Vagina (tissue), 2 donors: ENCODE measurements at places on chromosomes 4 and X.
A peak's percentile ranks its signal among the peaks of the same experiment; 100 is the strongest.

GRCh38 chr4:186685767-186686183 lies 37.9 kb downstream of the FAT1 start:
- DNase-seq, result no peak

DNA sequence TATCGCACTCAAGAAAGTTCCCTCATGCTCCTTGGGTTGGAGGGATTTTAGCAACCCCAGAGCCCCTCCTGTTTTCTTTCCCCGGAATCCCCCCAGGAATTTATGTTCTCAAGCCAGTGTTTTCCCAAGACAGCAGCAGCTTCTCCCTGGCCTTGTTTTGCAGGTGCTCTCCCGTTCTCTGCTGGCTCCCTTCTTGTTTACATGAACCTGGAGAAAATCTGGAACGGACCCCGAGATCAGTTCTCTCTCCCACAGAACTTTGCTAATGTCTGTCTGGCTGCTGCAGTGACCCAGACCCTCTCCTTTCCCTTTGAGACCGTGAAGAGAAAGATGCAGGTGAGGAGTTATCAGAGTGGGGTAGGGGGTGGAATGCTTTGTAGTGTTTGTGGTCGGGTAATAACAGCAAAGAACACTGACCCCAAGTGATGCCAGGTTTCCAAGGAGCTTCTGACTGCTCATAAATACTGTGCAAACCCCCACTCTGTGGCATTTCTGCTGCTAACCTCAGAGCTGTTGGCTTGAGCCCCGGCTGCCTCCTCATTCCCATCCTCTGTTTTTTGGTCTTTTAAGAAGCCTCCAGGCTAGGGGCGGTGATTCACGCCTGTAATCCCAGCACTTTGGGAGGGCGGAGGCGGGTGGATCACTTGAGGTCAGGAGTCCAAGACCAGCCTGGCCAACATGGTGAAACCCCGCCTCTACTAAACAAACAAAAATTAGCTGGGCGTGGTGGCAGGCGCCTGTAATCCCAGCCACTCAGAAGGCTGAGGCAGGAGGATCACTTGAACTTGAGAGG lies 11.1 kb downstream of the SLC25A43 start:
- DNase-seq, result no peak

DNA sequence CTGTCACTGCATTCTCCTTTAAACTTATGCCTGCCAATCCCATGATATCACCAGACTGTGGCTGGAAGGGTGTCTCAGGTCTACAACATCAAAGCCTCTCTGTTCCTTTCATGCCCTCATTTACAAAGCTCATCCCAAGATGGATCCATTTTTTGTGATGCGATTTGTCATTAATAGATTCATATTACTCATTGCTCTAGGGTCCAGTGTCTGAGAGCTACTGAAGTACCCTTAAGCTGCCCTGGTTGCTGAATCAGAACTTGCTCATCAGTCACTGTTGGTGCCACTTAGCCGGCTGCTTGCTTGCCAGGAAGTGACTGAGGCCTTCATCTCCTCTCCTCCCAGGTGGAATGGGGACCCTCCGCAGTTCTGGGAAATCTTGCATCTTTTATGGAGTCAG lies 395.5 kb upstream of the BOD1L1 start:
- no peak for DNase-seq

GRCh38 chrX:132369617-132370326 lies 119.1 kb downstream of the MBNL3 start:
- DNase-seq, result no peak

DNA sequence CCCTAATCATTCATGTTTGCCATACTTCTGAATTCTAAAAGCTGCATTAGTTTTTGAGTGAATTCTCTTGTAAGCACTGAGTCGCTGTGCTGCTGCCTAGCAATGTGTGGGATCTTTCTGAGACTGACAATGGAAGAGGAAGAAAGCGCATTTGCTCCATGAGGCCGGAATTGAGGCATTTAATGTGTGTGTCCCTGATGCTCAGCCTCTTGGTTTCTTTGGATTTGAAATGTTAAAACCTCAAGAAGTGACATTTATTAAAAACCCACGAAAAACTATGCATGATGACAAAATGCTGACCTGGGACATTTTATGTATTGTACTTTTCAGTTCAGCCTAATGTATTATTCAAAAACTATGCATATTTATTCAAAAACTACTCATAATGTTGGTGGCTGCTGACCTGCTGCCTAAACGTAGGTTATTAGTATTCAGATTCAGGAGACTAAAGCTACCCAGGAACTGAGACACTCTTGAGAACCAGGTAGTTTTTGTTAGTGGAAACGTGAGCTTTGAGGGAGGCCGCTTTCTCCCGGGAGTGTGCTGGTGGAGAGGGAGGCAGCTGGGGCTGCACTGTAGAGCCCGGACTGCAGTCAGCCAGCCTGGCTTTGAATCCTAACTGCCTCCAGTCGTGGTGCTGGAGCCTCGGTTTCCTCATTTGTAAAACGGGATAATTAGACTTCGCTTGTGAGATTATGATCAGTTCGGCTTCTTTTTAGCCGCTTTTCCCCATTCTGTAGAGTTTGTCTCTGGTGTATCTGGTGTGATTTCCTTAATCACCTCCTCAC lies 11.3 kb downstream of the RGS12 start:
- DNase-seq, result no peak

DNA sequence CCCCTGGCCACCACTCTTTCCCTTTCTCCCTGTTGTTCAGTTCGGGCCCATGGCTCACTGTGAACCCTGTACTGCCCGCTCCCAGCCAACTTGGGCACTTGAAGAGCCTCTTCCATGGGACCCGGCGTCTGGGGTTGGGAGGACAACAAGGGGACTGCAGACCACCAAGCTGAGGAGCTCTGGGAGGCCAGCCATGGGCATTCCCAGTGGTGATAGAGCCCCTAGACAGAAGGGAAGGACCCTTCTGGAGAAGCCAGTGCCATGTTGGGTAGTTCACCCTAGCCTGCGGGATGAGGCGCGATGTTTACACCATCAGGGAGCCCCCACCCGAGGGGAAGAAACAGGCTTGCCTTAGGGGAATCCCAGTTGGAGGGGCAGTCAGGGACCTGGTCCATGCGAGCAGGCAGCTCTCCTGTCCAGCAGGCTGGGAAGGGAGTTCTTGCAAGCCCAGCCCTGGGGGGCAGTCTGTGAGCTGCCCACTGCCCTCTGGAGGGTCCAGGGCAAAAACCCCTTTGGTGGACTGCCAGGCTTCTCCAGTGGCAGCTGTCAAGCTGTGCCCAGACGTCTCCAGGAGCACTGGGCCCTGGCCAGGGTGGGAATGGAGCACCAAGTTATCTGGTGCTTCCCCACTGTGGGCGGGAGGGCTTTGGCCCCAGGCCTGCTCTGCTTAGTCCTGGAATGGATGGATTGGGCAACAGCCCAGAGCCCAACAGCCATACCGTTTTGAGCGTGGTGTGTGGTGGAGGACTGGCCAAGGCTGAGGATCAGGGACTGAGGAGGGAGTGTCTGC lies 23.7 kb upstream of the UBA1 start:
- peak; percentile 64 for DNase-seq

DNA sequence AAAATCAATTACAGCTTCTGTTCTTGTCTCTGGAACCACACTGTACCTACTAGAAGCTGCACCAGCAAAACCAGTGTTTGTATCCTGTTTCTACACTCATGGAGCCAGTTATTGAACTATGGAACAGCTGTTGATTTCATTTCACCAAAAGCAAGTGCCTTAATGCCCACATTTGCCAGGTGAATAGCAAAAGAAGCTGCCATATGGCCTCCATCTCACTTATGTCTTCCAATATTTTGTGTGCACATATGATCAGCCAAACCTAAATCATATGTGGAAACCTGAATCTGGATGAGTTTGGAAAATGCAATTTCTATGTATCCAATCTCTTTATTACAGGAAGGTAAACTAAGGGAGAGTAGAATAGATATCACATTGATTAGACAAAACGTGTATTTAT lies 415.8 kb upstream of the GRID2 start:
- no peak for DNase-seq

DNA sequence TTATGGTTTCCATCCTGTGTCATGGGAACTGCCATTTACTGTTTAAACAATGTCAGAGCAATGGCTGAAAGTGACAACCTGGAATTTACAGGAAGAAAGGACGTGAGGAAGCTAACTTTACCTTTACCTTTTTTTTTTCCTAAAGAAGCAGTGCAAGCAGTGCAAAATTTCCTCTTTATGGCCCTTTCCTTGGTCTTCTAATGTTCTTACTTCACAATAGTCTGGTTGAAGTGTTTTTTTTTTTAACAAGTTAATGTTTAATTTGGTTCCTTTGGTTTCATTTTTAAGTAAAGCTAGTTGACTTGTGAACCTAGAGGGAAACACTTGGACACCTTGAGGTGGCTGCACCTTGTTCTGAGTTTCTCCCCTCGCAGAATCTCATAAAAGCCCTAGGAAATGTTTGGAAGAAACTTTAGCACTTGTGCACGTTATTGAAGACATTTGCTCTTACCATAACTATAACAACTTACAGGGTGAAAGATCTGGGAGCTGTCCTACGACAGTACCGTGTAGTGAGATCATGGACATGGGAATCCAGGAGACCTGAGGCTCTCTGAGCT lies 1.8 kb downstream of the SGMS2 start:
- no peak for DNase-seq

DNA sequence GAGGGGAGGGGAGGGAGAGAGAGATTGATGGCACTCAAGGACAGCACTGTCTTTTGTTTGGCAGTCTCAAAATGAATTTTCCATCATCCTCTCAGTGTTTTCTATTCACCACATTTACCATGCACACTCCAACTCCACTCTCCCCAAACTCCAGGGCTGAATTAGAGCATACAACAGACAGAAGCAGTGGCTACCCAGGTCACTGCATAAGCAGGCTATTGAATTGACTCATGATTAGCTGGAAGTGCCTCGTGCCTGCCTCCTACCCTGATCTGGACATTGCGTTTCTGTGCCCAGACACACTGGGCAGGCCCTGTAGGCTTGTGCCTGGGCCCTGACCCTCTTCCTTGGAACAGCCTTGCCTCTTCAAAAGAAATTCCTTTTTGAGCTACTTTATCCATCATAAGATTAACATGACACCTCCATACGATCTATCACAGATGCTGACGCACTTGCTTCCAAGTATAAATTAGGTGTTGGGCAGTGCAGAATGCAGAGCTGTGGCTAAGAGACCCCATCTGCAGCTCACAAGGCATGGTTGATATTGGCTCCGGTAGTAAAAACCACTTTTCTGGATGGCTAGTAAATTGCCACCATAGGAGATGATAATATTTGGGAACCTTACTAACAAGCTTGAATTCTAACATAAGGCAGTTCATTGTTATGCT lies 752.9 kb downstream of the RPA4 start:
- DNase-seq, result no peak

DNA sequence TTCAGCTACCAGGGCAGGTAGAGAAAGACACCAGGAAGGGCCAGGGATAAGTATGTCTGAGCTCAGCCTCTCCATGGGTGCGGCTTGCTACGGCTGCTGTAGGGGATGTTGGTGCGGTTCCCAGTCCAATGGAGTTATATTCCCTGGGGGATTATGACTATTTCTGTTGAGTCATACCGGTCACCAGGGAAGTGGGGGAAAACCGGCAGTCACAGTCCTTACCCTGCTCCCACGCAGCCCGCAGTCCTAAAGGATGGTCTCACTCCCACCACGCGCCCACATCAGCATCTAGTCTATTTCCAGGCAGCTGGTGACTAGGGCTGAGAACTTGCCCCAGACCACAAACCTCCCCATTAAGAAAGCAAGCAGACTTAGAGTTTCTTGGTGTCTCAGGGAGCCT lies 191.6 kb downstream of the VEGFC start:
- no peak for DNase-seq

GRCh38 chr4:26162101-26162500 lies 158.7 kb upstream of the RBPJ start:
- DNase-seq, result no peak

GRCh38 chrX:144896323-144896722 lies 351.0 kb upstream of the SPANXN1 start:
- no peak for DNase-seq

DNA sequence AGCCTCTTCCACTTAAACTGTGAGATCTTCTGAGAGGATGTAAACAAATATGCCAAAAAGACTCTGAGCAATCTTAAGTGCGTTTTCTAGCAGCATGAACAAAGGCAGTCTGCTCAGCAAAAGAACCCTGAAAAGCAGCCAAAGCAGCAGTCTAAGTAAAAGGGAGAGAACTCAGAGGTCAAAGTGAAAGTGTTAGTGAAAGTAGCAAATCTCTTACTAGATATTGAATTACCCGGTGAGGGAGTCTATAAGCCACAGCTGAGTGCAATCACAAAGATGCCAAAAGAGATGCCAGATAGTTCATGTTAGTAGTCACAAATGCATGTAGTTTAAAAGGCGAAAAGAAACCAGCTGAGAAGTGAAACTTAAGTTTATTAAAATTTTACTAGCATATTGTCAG lies 7.9 kb upstream of the GNRHR start:
- DNase-seq, result no peak

GRCh38 chrX:153724252-153725038 lies at the start of the genes ABCD1 and BCAP31:
Gene ABCD1 (plus strand): TSS chrX:153724856. CDS start chrX:153725267, 411 bp downstream.
Gene BCAP31 (minus strand): TSS chrX:153724387. CDS start chrX:153723244, 1,143 bp downstream.
- DNase-seq, result no peak

GRCh38 chrX:38627683-38628082 lies 66.3 kb downstream of the TSPAN7 start:
- DNase-seq, result no peak

- no peak for DNase-seq
These were observed 93.5 kb downstream of the SEL1L3 start for GRCh38 chr4:25769251-25769650.

DNA sequence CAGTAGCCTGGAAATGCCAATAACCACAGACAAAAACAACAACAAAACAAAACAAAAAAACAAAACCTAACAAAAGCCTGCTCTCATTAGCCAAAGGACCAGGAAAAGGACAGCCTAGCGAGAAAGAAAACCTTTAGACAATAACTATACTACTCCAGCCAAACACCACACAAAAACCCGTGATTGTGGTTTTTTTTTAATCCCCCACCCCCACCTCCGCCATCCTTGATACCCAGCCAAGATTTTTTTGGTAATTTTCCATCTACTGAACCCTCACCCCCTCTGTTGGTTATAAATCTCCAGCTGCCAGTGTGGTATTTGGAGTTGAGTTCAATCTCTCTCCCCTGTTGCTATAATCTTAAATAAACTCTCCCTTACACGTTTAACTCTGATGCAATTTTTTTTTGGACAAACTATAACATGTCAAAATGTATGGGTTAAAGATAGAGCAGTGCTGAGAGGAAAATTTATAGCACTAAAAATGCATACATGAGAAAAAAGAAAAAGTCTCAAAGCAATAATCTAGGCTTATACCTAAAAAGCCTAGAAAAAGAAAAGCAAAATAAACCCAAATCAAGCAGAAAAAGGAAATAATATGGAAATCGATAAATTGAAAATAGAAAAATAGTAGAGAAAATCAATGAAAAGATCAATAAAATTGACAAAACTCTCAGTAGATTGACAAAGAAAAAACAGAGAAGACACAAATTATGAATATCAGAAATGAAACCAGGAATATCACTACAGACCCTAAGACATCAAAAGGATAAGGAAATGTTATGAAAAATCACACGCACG lies 83.7 kb downstream of the NAT8L start:
- DNase-seq, result no peak
